ENCODE measurements at places on chromosomes 6 and 20.
A peak's percentile ranks its signal among the peaks of the same experiment; 100 is the strongest.

DNA sequence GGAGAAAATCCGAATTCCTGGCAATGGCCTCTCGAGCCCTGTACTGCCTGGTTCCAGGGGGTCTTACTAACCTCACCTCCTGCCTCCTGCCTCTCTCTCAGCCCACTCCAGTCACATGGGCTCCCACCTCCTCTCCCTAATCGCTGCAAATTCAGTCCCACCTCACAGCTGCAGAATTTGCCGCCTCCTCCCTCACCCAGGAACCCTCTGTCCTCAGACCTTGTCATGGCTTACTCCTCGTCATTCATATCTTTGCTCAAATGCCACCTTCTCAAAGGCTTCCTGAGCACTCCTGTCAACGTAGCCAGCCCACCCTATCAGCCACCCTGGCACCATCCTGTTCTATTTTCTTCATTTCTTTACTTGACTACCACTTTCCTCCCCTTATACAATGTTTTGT is 89.0 kb downstream of the SLC2A10 start:
- DNase-seq, result no peak

- DNase-seq, result no peak
Observed at GRCh38 chr6:66128656-66129055, 421.6 kb upstream of the EYS start.

GRCh38 chr6:83884523-83884922 is 25.0 kb downstream of the CYB5R4 start:
- peak; percentile 77 for DNase-seq

- DNase-seq, result no peak
Observed at GRCh38 chr6:166417285-166417691, 34.5 kb upstream of the MPC1 start.

DNA sequence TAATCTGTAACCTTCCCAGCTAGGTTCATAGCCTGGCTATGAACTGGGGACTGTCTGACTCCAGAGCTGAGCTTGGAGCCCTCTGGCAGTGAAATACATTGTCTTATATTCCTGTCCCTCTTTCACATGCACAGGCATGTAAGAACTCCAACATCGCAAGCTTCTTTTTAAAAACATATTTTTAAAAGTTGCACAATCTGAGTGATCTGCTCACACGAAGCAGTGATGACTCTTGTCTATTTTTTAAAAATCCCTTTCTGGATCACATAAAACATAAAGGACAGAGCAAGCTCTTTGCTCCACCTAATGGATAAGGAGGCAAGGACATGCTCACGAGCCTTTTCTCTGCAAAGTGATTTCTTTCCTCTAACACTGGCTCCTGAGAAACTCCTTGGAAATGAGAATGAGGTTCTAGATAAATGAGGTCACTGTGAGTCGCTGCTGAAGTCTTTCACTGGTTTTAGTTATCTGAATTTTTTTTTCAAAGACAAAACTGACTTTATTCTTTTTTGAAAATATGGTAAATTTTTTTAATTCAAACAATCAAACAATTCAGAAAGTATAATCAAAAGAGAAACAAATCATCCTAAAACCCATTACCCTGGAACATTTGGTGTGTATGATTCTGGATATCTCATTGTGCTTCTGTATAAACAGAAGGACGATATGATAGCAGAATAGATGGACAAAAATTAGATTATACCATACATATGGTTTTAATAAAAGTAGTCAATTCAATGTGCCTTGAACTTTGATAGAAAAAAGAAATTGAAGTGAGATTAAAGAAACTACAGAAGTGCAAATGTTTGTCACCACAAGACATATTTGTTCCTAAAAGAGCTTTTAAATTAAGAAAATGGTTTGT is 30.8 kb downstream of the IL20RA start:
- DNase-seq, result peak; percentile 37
